ENCODE measurements at places on chromosomes 2 and 18.

- DNase-seq: no peak
Observed at GRCh38 chr2:21761361-21761760, 637.6 kb downstream of the TDRD15 start.

DNA sequence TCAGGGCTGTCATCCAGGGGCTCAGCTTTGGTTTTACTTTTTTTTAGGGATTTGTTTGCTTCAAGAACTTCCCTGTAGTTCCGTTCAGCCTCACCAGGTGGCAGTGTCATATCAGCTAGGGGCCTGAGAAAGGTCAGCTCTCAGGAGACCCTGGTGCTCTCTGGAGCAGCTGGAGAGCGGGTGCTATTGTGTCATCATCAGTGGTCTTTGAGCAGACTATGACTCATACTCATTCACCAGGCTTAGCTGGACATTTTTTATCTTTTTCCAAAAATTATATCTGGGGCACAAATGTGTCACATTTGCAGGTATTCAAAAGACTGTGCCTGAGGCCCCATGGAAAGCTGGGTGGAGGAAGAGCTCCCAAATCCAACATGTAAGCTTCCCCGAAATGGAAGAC lies 24.4 kb downstream of the ZNF892 start:
- peak; percentile 3 for DNase-seq

DNA sequence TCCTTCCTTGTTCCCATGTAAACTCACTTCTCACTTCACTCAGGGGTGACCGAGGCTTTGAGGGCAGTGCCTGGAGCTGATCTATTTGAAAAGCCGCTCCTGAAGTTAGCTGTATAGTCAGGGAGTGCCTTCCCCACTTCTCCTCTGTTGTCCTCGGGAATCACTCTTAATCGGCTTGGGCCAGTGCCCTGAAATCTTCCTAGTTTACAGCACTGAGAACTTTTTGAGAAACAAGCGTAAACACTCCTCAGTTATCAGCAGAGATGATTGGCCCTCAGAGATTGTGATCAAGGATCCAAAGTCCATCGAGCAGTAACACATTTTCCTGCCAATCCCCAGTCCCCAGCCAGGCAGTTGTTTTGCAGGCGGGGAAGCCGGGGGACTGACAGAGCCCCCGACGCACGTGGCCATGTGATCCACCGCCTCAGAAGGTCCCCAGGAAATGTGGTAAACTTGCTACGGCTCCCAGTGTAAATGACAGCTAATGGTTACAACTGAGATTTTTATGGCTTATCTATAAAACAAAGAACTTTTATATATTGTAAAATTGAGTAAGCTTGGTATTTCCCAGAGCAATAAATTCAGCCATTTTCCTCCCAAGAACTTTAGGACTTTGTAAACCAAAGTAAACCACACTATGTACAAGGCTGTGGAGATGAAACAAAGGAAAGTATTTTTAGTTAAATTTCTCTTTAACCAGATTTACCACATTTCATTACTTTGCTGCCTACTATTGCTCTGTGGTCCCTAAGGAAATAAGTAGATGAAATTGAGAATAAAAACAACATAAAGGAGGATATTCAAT lies 53.5 kb downstream of the C18orf63 start:
- no peak for DNase-seq

DNA sequence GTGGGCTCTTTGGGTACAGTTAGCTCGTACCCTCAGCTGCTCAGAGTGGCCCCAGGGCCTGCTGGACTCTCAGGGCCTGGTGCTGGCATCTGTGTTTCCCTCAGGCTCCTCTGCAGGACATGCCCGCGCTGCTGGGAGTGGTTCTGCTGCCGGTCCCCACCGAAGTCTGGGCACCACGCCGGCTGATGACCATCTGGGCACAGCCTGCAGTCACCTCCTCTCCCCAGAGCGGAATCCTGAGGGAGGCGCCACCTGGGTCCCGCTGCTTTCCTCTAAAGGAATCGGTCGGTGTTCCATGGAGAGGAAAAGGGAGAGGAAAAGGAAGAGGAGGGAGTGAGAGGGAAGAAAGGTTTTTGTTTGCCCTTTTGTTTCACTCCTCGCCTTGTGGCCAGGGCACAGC lies 43.6 kb downstream of the MC2R start:
- no peak for DNase-seq

GRCh38 chr2:202074324-202074723 lies 1.3 kb downstream of the KIAA2012 start:
- DNase-seq: no peak

DNA sequence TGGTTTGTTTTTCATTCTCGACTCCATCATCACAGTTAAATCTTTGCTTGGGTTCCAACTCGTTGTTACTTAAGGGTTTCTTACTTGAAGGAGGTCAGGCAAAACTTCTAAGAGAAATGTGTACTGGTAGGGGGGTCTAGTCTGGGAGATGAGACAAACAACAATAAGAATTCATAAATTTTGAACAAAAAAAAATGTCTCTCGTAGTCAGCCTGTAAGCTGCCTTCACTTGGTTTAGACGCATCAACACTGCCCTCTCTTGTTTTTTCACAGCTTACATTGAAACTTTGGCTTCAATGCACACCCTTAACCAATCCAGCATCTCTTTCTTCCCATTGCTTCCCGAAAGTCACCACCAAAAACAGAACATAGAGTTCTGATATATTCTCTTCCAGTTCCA lies 576.4 kb upstream of the PIK3C3 start:
- peak; percentile 13 for DNase-seq

- no peak for DNase-seq
Observed at GRCh38 chr18:78820161-78820834, 159.3 kb upstream of the SALL3 start.

GRCh38 chr2:219918254-219918653 lies 290.8 kb downstream of the SLC4A3 start:
- no peak for DNase-seq

DNA sequence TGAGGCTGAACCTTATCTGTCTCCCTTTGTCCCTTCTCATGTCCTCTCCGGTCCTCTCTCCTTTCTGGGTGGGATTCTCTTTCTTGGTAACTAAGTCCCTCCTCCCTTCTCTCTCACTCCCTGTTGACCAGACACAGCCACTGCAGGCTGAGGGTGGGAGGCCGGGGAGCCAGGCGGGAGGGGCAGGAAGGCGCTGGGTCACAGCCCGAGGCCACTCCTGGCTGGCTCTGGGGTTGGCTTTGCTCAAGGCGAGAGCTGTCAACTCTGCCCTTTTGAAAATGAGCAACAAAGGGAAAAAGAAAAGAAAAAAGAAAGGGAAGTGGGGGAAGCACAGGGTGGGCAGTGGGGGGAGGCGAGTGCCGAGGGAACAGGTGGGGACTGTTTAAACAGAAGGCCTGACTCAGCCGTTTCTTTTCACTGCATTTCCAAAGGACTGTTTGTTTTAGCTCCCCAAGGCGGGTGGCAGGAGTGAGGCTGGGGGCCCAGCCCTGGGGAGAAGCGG lies 70.5 kb upstream of the IGFBP5 start:
- no peak for DNase-seq

GRCh38 chr2:184047536-184047935 lies 550.8 kb upstream of the ZNF804A start:
- no peak for DNase-seq

GRCh38 chr2:49033394-49034185 lies 120.7 kb downstream of the FSHR start:
- no peak for DNase-seq

DNA sequence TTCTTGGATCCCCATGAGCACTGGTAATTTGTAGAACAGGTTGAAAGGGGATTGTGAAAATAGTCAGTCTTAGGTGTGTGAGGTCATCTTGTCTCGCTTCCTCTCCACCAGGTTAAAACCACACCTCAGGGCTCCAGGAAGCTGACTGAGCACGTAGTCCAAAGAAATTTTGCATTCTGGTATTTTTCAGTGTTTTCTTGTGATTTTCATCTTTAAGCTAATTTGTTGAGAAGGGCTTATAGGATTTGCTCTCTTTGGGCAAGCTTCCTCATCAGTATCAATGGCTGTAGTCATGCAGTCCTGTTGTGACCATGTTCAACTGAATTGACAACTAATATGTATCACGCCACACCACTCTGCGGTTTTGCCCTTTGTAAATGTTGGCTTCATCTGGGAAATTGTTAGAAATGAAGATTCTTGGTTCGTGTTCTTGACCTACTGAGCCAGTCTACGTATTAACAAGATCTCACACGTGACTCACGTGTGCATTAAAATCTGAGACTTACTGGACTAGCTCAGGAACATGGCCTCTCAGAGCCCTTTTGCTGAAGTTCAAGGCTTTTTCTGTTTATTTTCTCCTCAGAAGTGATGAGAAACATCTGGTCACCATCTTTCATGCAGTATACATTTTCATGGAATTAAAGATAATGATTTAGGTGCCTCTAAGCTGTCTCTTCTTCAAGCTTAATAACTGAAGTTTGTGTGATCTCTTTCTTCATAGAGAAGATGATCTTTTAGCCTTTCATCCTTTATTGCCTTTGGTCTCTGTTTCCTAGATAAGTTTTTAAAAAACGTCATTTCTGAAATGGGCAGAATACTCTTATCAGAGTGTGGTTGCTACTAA lies 32.8 kb downstream of the FMNL2 start:
- DNase-seq: no peak

DNA sequence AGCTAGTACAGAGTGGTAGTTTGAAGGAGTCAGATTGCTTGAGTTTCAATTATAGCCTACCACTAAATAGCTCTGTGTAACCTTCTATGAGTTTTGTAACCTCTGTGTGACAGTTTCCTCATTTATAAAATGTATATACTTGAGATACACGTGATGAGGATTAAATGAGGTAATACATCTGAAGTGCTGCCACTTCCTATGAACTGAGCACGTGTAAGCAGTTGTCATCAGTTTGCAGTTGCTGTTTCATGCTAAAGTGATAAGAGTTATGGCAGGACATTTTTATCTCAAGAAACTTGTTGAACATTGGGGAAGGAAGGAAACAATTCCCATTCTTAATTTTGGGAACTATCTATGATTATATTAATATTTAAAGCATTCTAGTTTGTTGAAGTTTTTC lies 38.5 kb downstream of the CARF start:
- no peak for DNase-seq

DNA sequence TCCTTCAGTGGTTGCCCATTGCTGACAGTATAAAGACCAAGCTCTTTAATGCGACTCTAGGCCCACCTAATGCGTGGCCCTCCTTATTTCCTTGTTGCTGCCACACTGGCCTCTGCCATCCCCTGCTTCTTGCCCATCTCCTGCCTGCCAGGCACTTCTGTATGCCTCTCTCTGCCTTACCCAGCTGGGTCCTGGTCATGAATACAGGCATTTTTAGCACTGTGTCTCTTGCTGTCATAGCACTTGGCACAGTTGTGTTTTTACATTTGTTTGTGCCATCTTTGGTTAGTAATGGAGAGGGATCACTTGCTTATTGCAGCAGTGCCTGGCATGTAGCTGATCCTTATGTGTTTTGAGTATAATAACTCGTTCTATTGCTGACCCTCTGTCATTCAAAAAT lies 38.7 kb downstream of the MAP4K4 start:
- DNase-seq: no peak

Data from amniotic stem cell (primary cell).